ENCODE measurements at places on chromosomes 12 and 14.

GRCh38 chr12:108043750-108044533 is 85.1 kb upstream of the WSCD2 start:
- DNase-seq, result no peak

DNA sequence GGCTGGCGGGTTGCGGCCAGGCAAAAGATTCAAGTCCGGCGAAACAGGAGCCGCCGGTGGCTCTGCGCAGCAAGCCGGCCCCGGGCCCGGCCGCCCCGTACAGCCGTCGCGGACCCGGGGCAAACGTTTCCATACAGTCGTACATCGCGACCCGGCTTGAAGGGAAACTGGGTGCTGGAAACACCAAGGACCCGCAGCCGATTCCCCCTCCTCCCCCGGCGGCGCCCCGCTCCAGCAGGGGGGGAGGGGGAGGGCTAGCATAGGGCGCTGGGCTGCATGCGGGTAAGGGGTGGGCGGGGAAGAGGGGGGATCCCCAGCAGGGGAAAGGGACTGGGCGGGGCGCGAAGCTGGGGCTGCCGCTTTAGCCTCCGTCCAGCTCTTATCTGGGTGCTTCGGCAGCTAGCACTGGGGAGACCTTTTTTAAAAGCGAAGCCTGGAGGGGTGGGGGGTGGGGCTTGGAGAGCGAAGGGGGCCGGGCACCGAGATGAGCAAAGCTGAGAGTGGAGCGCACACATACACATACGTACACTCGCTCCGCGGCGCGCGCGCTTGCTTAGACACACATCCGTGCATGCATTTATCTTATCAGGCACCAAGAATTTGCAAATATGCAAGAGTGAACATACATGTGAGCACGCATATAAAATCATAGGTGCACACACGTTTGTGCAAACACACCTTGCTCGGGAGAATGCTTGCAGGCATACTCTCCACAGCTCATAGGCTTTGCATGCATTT is 11.9 kb downstream of the RARG start:
- no peak for DNase-seq

GRCh38 chr12:4323396-4323795 is 2.4 kb downstream of the TIGAR start:
- DNase-seq, result no peak

DNA sequence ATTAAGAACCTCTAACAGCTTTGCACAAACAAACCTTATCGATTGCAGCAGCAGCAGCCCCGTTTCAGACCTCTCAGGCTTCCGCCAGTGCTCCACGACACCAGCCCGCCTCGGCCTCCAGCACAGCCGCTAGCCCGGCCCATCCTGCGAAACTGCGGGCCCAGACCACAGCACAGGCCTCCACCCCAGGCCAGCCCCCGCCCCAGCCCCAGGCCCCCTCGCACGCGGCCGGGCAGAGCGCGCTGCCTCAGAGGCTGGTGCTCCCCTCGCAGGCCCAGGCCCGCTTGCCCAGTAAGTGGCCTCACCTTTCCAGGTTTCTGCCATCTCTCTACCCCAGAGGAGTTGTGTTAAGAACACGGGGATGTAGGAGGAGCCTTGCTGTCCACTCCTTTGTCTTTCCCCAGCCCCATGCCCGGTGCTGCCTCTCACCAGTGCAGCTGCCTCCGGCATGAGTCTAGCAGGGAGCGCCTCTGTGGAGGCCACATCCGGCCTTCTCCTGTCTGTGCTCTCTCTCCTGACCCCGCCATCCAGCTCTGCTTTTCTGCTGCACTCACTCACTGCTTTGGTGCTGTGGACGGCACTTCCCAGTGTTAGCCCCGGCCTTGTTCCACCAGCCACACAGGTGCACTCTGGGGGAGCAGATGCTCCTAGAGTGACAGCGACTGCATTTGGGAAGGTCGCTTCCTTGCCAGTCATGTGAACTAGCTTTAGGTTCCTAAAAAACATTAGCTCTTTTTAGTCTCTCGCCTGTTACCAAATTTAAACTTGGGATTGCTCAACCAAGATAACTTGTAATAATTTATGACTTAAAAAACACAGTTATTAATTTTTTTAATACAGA is 71.5 kb downstream of the EP400 start:
- DNase-seq, result no peak

GRCh38 chr12:45184147-45184963 is 31.5 kb upstream of the ANO6 start:
- no peak for DNase-seq

- DNase-seq, result no peak
Observed at GRCh38 chr14:98599082-98599481, 672.9 kb downstream of the BCL11B start.

DNA sequence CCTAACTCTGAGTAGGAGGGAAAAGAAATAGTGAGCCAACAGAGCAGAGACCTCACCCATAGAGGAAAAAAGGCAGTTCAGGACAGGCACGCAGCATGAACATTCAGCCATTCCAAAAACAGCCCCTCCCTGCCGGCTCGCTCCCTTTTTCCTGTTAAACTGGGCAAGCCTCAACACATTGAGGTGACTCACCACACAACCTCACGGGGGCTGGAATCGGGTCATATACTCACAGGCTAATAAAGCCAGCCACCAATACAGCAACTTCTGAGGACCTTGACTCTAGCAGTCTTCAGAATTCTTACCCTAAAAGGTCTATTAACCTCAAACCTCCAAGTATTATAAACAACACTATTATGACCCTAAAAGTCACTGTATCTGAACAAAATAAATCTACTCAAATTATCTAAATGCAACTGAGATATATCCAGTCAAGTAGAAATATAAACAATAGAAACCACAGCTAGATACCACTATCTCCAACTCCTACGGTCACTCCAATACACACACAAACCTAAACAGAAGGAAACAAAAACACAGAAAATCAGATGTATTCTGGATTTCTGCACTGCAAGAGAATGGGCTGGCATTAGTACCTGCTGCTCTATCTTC is 6.3 kb downstream of the YBX3 start:
- DNase-seq, result no peak

DNA sequence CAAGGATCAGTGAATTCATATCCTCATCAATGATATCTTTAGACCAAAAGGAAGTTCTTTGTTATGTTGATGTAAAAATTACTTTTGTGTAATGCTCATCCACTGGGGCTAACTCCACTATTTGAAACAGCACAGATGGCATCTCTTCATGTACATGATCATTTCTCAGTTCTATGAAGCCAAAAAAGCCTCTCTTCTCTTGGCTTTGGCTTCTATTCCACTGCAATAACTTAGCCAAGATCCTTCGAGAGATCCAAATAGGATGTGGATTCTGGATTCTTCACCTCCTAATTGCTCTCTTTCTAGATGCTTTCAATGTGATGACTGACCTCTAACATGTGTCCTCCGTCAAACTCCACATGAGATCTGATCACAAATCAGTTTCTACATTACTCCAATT is 851.2 kb downstream of the GALC start:
- DNase-seq, result no peak

- no peak for DNase-seq
Observed at GRCh38 chr12:93839064-93839463, 161.9 kb downstream of the CRADD start.

DNA sequence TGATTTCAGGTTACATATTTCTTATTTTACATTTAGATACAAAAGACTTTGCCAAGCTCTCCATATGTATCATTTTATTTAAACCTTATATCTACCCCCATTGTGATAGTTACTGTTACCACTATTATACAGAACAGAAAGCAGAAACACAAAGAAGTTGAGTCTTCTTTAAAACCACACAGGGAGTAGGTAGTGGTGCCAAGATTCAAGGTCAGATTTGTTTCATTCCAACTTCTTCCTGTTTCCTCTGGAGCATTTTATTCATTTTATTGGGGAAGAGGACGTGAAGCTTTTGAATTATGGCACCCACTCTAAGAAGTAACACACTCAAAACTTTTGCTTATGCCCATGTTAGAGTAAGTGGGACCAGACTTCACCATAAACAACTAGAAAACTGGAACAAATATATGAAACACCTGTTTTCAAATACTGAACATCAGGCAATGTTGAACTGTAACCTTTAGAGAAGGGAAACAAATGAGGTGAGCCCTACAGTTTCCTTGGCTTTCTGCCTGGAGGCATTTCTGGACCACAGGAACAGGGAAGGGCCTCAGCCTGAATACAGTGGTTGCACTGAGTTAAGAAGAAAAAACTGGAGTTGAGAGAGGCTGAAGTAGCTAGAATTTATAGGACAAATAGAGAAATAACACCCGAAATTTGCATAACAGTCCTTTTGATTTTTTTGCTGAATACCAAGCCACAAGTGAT is 160.4 kb upstream of the SSTR1 start:
- DNase-seq, result no peak

- DNase-seq, result no peak
Observed at GRCh38 chr14:93857500-93858283, 69.4 kb upstream of the PRIMA1 start.

DNA sequence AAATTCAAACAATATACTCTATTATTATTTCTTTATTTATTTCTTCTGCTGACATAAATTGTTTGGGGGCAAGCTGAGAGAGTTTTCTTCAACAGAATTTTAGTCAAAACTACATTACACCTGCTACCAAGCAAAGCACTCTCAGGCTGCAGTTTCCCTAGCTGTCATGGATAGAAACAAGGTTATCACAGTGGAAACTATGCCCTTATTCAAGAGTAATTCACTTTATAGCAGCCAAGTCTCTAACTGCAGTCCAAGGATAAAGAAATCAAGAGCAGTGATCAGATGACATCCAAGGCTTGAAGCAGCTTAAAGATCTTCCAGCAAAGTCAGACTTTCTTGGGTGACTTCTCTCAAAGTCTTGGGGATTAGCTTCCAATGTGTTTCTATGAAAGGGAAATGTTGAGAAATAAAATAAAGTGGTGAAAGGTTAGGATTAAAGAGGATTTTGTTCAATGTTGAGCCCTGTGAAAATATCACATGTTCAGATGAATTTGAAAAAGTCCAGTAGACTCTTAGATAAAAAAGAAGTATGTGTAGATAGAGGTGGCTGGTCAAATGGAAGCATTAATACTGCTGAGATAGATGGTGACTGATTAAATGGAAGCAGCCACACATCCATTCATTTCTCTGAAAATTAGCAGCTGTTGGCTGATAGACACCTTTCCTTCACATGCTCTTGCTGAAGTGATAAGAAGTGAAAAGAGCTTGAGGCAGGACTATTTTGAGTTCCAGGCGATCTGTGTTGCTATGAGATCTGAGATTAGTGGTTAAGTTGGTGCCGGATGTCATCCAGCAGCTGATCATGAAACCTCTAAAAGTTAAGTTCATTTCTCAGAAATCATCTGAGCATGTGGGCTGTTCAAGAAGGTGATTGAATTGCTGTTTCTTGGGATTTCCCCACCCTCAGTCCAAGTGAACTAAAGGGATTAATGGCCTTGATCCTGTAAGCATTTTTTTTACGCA is 257.8 kb upstream of the BTG1 start:
- no peak for DNase-seq

All from vagina (tissue), 2 donors.